CD4-positive, CD25-positive, alpha-beta regulatory T cell (primary cell): ENCODE measurements at places on chromosomes 16 and 17. TPM values are rescaled to one million over a fixed set of nuclear protein-coding genes. Genes with fewer than 3 reads are reported as not detected.
A peak's percentile ranks its signal among the peaks of the same experiment; 100 is the strongest.

Gene PRR15L
- 0.19 TPM for polyA plus RNA-seq

Gene KCNG4
- not detected for polyA plus RNA-seq

Gene DDX19B
- polyA plus RNA-seq, result 54.0 TPM

Gene OTOA
- not detected for polyA plus RNA-seq

Gene KRTAP3-1
- not detected for polyA plus RNA-seq

Gene INCA1
- not detected for polyA plus RNA-seq

Gene CORO1A
- 1,770 TPM for polyA plus RNA-seq

DNA sequence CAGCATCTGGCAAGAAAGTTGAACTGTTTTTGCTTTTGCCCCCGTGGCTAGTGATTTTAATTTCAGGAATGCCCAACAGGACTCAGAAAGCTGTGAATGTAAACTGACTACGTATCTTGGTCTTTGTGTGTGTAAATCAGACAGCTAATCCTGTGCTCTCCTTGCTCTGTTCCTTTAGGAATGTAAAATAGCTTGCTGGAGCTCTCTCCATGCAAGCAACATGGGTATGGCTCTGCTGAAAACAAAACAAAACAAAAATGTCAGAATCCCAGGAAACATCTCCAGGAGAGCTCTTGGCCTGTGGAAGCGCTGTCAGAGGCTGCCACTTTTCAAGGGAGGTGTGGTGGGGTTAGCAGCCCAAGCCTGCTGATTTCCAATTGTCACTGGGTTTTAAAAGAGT lies 161.8 kb upstream of the NOG start:
- H3K27ac ChIP-seq, result no peak overlapping the region
- no peak overlapping the region for H3K4me3 ChIP-seq
- no peaks in the 10 kb centered on the region for H3K4me1 ChIP-seq

GRCh38 chr16:29675811-29676643 lies 3.0 kb upstream of the QPRT start:
- no peak overlapping the region for H3K4me3 ChIP-seq
- H3K4me1 ChIP-seq, result peaks cover 18% of the 10 kb centered on the region
- DNase-seq, result no peak
- H3K27me3 ChIP-seq, result no peaks in the 10 kb centered on the region
- H3K27ac ChIP-seq, result no peak overlapping the region

DNA sequence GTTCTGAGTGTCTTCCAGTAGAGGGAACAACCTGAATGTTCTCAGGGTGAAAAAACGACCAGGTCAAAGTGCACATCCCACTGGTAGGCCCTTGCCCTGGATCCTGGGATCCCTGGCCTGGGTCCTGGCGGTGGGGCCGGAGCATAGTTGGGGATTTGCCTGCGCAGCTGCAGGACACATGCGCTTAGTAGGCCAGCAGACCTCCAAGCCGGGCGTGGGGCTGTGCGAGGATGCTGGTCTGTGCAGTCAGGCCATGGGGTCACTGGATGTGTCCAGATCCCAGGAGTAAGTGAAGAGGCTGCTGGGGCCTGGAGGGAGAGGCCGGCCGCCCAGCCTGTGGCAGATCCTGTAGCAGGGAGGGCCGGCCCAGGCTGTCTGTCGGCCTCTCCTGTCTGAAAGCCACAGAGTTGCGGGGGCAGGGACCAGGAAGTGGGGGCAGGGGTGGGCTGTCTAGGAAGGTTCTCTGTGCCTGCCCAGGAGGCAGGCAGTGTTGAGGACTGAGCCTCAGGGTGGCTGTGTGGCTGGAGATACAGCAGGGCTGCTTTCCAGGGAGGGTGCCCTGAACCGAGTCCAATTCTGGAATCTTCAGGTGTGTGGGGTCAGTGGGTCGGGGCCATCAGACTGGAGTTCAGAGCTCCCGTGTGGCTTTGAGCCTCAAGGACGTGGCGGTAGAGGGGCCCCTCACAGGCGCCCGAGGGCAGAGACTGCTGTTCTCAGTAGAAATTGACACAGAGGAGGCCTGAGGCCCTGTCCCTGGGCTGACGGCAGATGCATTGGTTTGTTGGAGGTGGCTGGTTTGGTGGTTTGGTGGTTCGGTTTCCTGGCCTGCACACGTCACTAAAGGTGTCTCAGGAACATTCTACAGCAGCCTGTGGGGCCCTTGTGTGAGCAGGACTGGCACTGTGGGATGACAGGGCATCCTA lies 17.2 kb upstream of the NUDT16L1 start:
- peaks cover 25% of the 10 kb centered on the region for H3K4me1 ChIP-seq
- H3K36me3 ChIP-seq, result peaks cover 12% of the 10 kb centered on the region
- no peak overlapping the region for H3K4me3 ChIP-seq
- H3K27me3 ChIP-seq, result no peaks in the 10 kb centered on the region
- H3K27ac ChIP-seq, result peak overlapping the region; percentile 75

DNA sequence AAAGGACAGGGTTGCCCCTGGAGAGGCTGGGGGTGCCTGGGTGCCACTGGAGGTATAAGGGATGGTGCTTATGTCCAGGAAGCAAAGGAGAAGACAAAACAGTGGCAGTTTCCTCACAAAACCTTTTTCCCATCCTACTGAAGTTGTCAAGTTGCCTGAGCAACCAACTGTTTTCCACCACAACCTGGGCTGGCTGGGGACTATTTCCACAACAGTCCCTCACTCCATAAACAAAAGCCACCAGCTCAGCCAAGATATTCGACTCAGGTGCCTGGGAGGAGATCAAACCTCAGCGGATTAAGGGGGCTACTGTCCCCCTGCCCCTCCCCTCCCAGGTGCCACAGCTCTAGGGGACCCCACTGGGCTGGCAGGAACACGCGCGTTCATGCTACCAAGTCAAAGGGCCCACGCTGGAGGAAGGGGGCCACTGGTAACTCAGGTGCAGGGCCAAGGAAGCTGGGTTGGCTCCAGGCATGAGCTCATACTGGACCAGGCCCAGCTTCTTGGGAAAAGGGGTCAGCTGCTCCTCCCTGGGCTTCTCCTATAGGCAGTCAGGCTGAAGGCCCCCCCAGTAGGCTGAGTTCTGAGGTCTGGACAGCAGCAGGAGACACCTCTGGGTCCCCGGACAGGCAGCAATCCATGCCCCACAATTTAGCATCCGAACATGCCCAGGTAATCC lies 45.7 kb upstream of the MRPS23 start:
- no peaks in the 10 kb centered on the region for H3K27me3 ChIP-seq
- no peaks in the 10 kb centered on the region for H3K4me1 ChIP-seq
- H3K4me3 ChIP-seq, result no peak overlapping the region
- H3K27ac ChIP-seq, result no peak overlapping the region
- no peak for DNase-seq

- H3K27ac ChIP-seq, result no peak overlapping the region
- H3K4me1 ChIP-seq, result no peaks in the 10 kb centered on the region
- peaks cover 5% of the 10 kb centered on the region for H3K27me3 ChIP-seq
- no peak overlapping the region for H3K4me3 ChIP-seq
- H3K36me3 ChIP-seq, result no peaks in the 10 kb centered on the region
- DNase-seq, result no peak
Measured at GRCh38 chr17:3448059-3448665, 14.5 kb upstream of the OR1E2 start.

DNA sequence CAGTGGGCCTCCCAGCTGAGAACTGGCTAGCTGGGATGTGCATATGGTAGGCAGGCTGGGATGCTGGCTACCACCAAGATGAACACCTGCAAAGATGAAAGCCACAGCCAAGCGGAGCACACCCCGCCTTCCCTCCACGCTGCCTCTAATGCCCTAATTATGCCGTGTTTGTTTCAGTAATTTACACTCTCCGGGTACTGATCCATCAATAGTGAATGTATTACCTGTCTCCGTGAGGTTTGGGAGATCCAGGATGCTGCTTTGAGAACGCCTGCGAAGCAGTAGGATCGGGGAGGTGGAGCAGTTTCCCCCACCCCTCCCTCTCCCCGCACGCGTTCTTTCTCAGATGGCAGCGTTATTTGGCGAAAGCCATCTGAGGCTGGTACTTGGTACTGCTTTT lies 28.9 kb upstream of the GSE1 start:
- H3K36me3 ChIP-seq, result no peaks in the 10 kb centered on the region
- H3K27ac ChIP-seq, result no peak overlapping the region
- H3K27me3 ChIP-seq, result no peaks in the 10 kb centered on the region
- DNase-seq, result no peak
- no peak overlapping the region for H3K4me3 ChIP-seq
- no peaks in the 10 kb centered on the region for H3K4me1 ChIP-seq

- no peak for DNase-seq
- H3K27ac ChIP-seq, result no peak overlapping the region
- no peaks in the 10 kb centered on the region for H3K4me1 ChIP-seq
- H3K27me3 ChIP-seq, result no peaks in the 10 kb centered on the region
- H3K4me3 ChIP-seq, result no peak overlapping the region
Measured at GRCh38 chr17:39576187-39576586, 31.5 kb downstream of the NEUROD2 start.

- H3K27ac ChIP-seq, result no peak overlapping the region
- H3K27me3 ChIP-seq, result no peaks in the 10 kb centered on the region
- DNase-seq, result no peak
- peaks cover 44% of the 10 kb centered on the region for H3K4me1 ChIP-seq
Measured at GRCh38 chr16:89565256-89565505, 4.7 kb downstream of the RPL13 start.

- H3K4me3 ChIP-seq, result peak overlapping the region; percentile 55
- DNase-seq, result peak; percentile 82
- no peaks in the 10 kb centered on the region for H3K4me1 ChIP-seq
- peaks cover 3% of the 10 kb centered on the region for H3K36me3 ChIP-seq
Measured at GRCh38 chr17:37147301-37147812, 198.6 kb downstream of the AATF start.

- H3K27me3 ChIP-seq, result peaks cover 12% of the 10 kb centered on the region
- no peak overlapping the region for H3K4me3 ChIP-seq
- no peaks in the 10 kb centered on the region for H3K36me3 ChIP-seq
- DNase-seq, result no peak
- H3K27ac ChIP-seq, result no peak overlapping the region
- H3K4me1 ChIP-seq, result no peaks in the 10 kb centered on the region
Measured at GRCh38 chr17:14805348-14805747, 459.8 kb downstream of the PMP22 start.

DNA sequence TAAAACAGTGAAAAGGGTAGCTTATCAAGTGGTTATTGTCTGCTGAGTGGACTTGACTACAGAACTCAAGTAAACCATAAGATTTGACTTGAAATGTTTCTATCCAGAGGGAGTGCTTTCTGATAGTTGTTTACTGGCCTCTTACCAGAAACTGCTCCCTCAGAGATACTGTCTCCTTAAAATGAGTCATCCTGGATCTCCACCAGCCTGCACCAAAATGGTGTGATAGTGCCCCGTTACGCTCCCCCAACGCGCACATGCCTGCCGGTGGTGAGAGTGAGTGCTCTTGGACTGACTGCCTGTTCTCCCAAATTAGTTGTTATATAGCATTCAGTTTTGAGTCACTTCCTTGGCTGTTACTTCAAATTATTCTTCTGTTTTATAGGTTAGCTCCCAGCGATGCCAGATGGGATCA lies 22.9 kb downstream of the PRCD start:
- H3K4me3 ChIP-seq, result no peak overlapping the region
- no peaks in the 10 kb centered on the region for H3K27me3 ChIP-seq
- no peak overlapping the region for H3K27ac ChIP-seq
- H3K36me3 ChIP-seq, result peaks cover 39% of the 10 kb centered on the region
- DNase-seq, result no peak

DNA sequence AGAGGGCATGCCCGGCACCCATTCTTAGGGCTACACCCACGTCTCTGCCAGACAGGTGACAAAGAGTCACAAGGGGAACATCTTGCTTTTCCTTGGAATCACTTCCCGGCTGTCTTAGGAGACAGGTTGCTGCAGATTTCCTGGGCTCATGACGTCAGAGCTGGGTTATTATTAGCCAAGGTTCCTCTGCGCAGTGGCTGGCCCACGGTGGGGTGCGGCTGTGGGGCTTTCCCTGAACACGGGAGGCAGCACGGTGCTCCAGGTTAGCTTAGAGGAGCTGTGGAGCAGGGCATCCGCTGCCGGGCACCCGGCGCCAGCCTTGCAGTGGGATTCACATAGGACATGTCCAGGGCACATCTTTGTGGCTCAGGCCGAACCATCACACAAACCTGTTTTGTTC lies 118.0 kb upstream of the PLCG2 start:
- no peaks in the 10 kb centered on the region for H3K4me1 ChIP-seq
- no peak overlapping the region for H3K4me3 ChIP-seq
- H3K27ac ChIP-seq, result no peak overlapping the region
- peaks cover 41% of the 10 kb centered on the region for H3K36me3 ChIP-seq
- DNase-seq, result no peak

GRCh38 chr16:1105888-1106620 lies 10.0 kb upstream of the C1QTNF8 start:
- H3K4me3 ChIP-seq, result no peak overlapping the region
- no peaks in the 10 kb centered on the region for H3K27me3 ChIP-seq
- no peak for DNase-seq
- no peak overlapping the region for H3K27ac ChIP-seq

DNA sequence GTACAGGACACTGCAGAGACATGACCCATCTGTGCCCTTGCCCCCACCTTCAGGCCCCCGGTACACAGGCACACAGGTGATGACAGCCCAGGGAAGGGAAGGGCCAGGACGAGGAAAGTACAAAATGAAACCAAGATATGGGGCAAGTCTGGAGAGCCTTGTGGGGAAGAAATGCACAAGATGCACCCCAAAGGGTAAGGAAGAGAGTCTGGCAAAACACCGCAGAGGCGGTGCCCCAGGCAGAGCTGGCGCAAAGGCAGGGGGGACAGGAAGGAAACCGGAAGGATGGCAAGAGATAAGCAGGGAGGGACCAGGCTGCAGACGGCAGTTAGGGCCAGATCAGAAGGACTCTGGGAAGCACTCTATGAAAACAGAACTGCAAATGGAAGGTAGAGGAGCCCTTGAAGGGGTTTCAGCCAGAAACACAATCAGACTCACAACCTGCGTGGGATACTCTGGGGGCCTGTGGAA lies 81.4 kb downstream of the SLC39A11 start:
- no peak for DNase-seq
- H3K36me3 ChIP-seq, result no peaks in the 10 kb centered on the region
- no peaks in the 10 kb centered on the region for H3K27me3 ChIP-seq
- H3K4me3 ChIP-seq, result peak overlapping the region; percentile 55
- H3K27ac ChIP-seq, result no peak overlapping the region

DNA sequence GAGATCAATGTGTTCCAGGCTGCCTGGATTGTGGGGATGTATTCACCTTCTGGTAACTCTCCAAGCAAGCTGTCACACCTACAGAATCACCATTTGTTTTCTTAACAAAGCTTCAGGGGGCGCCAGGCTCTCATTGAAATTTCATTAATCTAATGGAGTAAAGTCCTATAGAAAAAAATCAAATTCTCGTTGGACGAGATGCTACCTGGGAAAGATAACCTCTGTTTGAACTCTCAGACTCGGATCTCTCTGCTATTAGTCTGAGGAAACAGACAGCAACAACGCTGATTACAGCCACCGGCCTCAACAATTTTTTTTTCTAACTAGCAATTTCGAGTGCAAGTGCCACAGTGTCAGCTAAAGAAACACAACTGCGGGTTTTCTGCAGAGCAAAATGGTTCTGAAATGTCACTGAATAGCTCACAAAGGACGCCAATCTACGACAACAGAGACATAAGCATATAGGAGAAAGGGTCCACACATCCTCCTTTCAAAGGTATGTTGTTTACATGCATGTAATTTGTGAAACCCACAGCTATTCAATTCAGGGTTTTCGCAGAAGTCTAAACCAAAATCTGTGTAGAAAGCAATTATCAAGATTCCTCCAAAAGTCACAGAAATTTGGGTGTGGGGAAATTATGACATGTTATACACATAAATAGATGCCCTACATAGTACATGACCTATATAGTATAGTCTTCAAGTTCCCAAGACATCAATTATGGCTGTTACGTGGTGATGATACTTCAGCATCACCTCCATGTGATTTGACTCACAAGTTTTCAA lies 135.8 kb downstream of the SKAP1 start:
- peaks cover 45% of the 10 kb centered on the region for H3K4me1 ChIP-seq
- peak; percentile 36 for DNase-seq
- H3K27me3 ChIP-seq, result no peaks in the 10 kb centered on the region

GRCh38 chr17:41915566-41915965 lies 3.2 kb downstream of the ACLY start:
- H3K27me3 ChIP-seq, result no peaks in the 10 kb centered on the region
- DNase-seq, result no peak
- H3K36me3 ChIP-seq, result peaks cover 29% of the 10 kb centered on the region
- no peak overlapping the region for H3K27ac ChIP-seq
